ENCODE measurements at places on chromosomes 2 and 18. TPM values are rescaled to one million over a fixed set of nuclear protein-coding genes. Genes with fewer than 3 reads are reported as not detected.

GRCh38 chr2:188404341-188405004, 112.8 kb downstream of the GULP1 start:
- no peak for DNase-seq
- no peak overlapping the region for H3K27ac ChIP-seq
- no peaks in the 10 kb centered on the region for H3K4me1 ChIP-seq
- no peaks in the 10 kb centered on the region for H3K27me3 ChIP-seq
- H3K4me3 ChIP-seq, result no peak overlapping the region

GRCh38 chr18:45510656-45511055, 104.6 kb upstream of the SLC14A2 start:
- H3K4me1 ChIP-seq, result peaks cover 10% of the 10 kb centered on the region
- DNase-seq, result no peak
- no peak overlapping the region for H3K27ac ChIP-seq
- no peaks in the 10 kb centered on the region for H3K36me3 ChIP-seq
- no peak overlapping the region for H3K4me3 ChIP-seq
- H3K27me3 ChIP-seq, result no peaks in the 10 kb centered on the region

GRCh38 chr2:143680885-143681405, 551.7 kb downstream of the ARHGAP15 start:
- H3K4me3 ChIP-seq, result no peak overlapping the region
- H3K36me3 ChIP-seq, result no peaks in the 10 kb centered on the region
- DNase-seq, result no peak
- peaks cover 6% of the 10 kb centered on the region for H3K4me1 ChIP-seq
- no peak overlapping the region for H3K27ac ChIP-seq

GRCh38 chr2:146477383-146477782, 1367.4 kb upstream of the ACVR2A start:
- H3K4me3 ChIP-seq, result no peak overlapping the region
- DNase-seq, result no peak
- H3K27me3 ChIP-seq, result no peaks in the 10 kb centered on the region

DNA sequence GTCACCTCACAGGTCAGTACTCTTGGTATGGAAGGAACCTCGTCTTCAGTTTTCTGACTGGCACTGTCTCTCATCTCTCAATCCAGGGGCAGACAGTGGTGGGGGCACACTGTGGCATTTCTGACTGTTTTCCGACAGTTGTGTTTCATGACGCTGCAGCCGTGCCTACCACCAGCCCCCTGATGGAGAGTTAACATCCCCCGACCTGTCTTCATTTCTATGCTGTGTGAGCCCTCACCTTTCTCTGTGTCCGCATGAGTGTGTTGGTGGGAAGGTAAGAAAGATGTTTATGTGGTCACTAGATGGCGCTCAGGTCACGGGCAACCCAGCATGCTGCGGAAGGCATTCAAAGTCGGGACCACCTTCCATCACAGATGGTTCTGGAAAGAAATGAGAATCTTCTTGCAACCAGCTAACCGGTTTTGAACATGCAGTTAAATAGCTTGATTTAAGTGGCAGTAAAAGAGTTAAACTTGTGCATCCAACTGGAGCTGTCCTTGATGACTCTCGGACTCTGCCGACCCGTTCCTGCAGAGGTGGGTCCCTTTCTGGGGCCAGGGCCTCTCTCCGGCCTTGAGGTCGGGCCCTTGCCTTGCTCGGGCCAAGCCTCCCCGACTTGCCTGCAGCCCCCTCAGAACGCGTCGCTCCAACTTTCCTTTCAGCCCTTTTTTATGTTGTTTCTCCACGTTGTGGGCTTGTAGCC, 92.4 kb downstream of the DYSF start:
- peak; percentile 68 for DNase-seq
- H3K27ac ChIP-seq, result no peak overlapping the region
- no peaks in the 10 kb centered on the region for H3K36me3 ChIP-seq
- H3K4me1 ChIP-seq, result no peaks in the 10 kb centered on the region
- H3K4me3 ChIP-seq, result no peak overlapping the region

DNA sequence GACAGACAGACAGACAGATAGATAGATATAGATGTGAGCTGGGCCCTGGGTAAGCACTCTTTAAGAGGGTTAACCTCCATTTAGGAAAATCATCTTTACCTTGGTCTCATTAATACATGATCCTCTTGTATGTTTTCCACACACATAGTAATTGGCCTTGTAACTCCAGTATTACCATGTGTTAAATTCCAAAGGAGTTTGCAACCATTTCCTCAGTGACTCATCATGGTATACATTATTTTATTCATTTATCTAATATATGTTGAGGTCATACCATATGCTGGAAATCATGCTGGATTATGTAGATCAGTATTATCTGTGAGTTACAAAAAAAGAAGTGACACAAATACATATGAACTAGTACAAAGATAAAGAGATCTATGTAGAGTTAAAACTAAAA, 504.3 kb downstream of the DCC start:
- H3K4me1 ChIP-seq, result no peaks in the 10 kb centered on the region
- no peaks in the 10 kb centered on the region for H3K36me3 ChIP-seq
- H3K27me3 ChIP-seq, result no peaks in the 10 kb centered on the region
- no peak for DNase-seq

DNA sequence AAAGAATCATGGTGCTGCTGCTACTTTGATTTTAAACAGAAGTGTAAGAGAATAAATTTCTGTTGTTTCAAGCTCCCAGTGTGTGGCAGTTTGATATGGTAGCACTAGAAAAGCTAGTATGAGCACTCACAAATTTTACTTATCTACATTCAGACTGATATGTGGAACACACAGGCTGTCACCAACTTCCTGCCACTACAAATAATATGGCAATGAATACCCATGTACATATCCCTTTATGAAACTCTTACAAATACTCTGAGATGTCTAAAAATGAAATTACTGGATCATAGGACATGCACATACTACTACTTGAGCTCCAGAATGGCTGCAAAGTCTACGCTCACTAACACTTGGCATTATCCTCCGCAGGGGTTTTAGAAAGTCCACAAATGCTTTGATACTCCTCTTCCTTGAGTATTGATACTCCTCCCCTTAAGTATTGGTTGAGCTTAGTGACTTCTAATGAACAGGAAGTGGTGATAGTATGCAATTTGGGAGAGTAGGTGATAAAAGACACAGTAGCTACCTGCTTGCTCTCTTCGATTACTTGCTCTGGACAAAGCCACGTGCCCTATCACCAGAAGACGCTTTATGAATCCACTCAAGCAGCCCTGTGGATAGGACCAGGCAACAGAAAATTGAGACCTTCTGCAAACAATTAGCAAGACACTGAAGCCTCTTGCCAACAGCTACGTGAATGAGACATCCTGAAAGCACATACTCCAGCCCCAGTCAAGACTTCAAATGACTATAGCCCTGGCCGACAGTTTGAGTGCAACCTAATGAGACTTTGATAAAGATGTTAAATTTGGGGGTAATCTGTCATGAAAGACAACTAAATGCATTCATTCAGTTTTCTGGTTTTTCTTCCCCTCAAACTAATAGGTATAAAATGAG, 35.4 kb downstream of the FBXO11 start:
- no peak for DNase-seq
- no peak overlapping the region for H3K4me3 ChIP-seq
- H3K36me3 ChIP-seq, result no peaks in the 10 kb centered on the region
- H3K4me1 ChIP-seq, result peaks cover 26% of the 10 kb centered on the region
- no peak overlapping the region for H3K27ac ChIP-seq

DNA sequence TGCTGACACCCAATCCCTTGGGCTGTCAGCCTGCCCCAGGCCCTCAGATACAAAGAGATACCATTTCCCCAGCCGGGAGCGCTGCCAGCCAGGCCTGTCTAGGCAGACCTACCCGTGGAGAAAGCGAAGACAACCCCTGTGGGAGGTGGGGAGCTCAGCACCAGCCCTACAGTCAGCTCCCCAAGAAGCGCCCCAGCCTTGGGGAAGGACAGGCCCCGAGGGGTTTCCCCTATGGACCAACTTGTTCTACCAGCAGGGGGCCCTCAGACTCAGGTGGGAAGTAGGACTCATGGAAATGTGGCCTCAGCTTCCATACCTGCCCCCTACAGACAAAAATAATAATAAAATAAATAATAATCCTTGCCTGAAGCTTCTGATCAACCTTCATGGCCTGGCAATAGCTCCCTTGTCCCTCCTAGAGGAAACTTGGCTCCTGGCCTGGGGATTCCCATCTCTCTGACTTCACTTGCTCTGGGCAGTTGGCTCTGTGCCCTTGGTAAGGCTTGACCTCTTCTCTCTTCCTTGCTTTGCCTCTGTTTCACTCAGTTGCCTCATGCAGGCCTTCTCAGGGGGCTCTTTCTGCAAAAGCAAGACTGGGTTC, 7.0 kb downstream of the SLC35F6 start:
- peak; percentile 88 for DNase-seq
- no peaks in the 10 kb centered on the region for H3K4me1 ChIP-seq
- no peaks in the 10 kb centered on the region for H3K27me3 ChIP-seq
- H3K4me3 ChIP-seq, result no peak overlapping the region

- DNase-seq, result no peak
- no peaks in the 10 kb centered on the region for H3K36me3 ChIP-seq
- H3K27me3 ChIP-seq, result no peaks in the 10 kb centered on the region
Measured at GRCh38 chr2:164044622-164045021, 308.8 kb upstream of the FIGN start.

GRCh38 chr18:5413447-5413846, 117.9 kb upstream of the ZBTB14 start:
- H3K27me3 ChIP-seq, result no peaks in the 10 kb centered on the region
- H3K27ac ChIP-seq, result no peak overlapping the region
- no peak overlapping the region for H3K4me3 ChIP-seq
- DNase-seq, result no peak

DNA sequence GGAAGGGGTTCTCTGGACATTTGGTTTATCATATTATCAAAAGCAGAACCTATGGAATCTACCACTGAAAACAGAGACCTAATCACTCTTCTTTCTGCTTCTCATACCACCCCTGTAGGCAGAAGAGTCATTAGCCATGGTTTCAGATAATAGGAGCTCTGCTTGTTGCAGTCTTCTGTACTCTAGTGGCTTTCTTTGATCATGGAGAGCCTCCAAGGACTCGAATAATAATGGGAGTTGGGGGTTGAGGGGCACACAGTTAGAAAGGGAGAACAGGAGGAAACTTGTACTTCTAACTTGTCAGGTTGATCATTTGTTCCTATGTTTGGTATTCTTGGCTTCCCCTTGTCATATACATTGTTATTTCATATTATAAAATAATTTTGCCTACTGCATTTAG, 52.3 kb upstream of the VWC2L start:
- H3K27me3 ChIP-seq, result no peaks in the 10 kb centered on the region
- no peak overlapping the region for H3K27ac ChIP-seq
- DNase-seq, result no peak
- H3K4me3 ChIP-seq, result no peak overlapping the region
- no peaks in the 10 kb centered on the region for H3K36me3 ChIP-seq
- no peaks in the 10 kb centered on the region for H3K4me1 ChIP-seq

- no peaks in the 10 kb centered on the region for H3K36me3 ChIP-seq
- H3K4me1 ChIP-seq, result no peaks in the 10 kb centered on the region
- H3K27ac ChIP-seq, result no peak overlapping the region
- no peak overlapping the region for H3K4me3 ChIP-seq
- DNase-seq, result no peak
Measured at GRCh38 chr2:56613254-56613653, 429.5 kb downstream of the CCDC85A start.

GRCh38 chr2:8090748-8091700, 590.8 kb upstream of the ID2 start:
- no peaks in the 10 kb centered on the region for H3K27me3 ChIP-seq
- DNase-seq, result peak; percentile 52
- H3K27ac ChIP-seq, result no peak overlapping the region
- no peaks in the 10 kb centered on the region for H3K4me1 ChIP-seq

DNA sequence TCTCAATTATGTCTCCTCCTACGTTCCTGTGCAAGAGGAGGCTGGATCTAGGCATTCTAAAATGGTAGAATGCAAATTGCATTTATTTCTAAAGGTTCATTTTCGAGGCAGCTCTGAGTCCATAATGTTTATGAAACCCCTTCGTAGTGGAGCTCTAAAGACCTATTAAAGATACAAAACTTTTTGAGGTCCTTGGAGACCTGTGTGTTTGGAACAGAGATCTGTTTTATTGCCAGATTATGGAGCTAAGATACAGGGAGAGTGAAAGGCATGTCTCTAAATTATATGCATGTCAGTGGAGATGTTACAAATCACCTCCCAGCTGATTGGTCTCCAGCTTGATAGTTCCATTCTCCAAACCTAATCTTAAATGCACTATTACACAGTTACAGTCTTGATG, 335.8 kb downstream of the GULP1 start:
- no peak overlapping the region for H3K4me3 ChIP-seq
- no peaks in the 10 kb centered on the region for H3K36me3 ChIP-seq
- no peak overlapping the region for H3K27ac ChIP-seq
- H3K27me3 ChIP-seq, result no peaks in the 10 kb centered on the region

- no peaks in the 10 kb centered on the region for H3K27me3 ChIP-seq
- H3K27ac ChIP-seq, result no peak overlapping the region
- no peaks in the 10 kb centered on the region for H3K36me3 ChIP-seq
- no peak for DNase-seq
- no peak overlapping the region for H3K4me3 ChIP-seq
- no peaks in the 10 kb centered on the region for H3K4me1 ChIP-seq
Measured at GRCh38 chr2:154350911-154351310, 347.6 kb upstream of the KCNJ3 start.

GRCh38 chr2:133476931-133477615, 91.2 kb downstream of the NCKAP5 start:
- H3K27me3 ChIP-seq, result no peaks in the 10 kb centered on the region
- H3K4me3 ChIP-seq, result no peak overlapping the region
- no peak overlapping the region for H3K27ac ChIP-seq
- no peaks in the 10 kb centered on the region for H3K4me1 ChIP-seq
- no peaks in the 10 kb centered on the region for H3K36me3 ChIP-seq

GRCh38 chr18:48529796-48530195, 9.0 kb upstream of the CTIF start:
- DNase-seq, result no peak
- no peak overlapping the region for H3K4me3 ChIP-seq
- no peaks in the 10 kb centered on the region for H3K36me3 ChIP-seq
- H3K27ac ChIP-seq, result no peak overlapping the region
- no peaks in the 10 kb centered on the region for H3K4me1 ChIP-seq

GRB14 gene
- 6.5 TPM for total RNA-seq

IKZF2 gene
- total RNA-seq, result 24.7 TPM

AUP1 gene
- total RNA-seq, result 133 TPM

GAREM1 gene
- total RNA-seq, result 29.3 TPM

GALNT14 gene
- total RNA-seq, result not detected

DNER gene
- 13.1 TPM for total RNA-seq

UGT1A7 gene
- total RNA-seq, result not detected

Data from tibial nerve (tissue), 4 donors.